ENCODE measurements at places on chromosomes 1 and 21.

DNA sequence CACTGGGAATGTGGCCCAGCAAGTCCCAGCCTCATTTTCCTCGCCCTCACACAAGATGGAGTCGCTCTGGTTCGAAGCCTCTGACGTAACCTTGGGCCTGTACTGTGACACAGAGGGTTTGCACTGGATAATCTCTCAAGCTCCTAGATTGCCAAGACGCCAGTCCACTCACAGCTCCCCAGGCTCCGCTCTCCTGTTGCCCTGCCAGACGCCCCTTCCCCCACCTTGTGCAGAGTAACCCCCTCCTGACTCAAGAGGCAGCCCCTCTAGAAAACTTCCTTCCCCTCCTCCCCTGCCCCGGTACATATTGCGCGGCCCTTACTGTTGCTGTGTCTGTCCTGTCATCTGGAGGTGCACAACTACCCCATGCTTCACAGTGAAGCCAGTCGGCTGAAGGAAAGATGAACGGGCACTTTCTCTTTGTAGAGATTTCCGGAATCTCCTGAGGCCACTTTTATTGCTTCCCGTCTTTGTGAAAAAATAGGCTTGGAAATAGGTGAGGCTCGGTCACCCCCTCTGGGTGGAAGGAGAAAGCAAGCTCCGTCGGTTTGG, 981 bp upstream of the KIAA1614 start:
- no peak for DNase-seq

DNA sequence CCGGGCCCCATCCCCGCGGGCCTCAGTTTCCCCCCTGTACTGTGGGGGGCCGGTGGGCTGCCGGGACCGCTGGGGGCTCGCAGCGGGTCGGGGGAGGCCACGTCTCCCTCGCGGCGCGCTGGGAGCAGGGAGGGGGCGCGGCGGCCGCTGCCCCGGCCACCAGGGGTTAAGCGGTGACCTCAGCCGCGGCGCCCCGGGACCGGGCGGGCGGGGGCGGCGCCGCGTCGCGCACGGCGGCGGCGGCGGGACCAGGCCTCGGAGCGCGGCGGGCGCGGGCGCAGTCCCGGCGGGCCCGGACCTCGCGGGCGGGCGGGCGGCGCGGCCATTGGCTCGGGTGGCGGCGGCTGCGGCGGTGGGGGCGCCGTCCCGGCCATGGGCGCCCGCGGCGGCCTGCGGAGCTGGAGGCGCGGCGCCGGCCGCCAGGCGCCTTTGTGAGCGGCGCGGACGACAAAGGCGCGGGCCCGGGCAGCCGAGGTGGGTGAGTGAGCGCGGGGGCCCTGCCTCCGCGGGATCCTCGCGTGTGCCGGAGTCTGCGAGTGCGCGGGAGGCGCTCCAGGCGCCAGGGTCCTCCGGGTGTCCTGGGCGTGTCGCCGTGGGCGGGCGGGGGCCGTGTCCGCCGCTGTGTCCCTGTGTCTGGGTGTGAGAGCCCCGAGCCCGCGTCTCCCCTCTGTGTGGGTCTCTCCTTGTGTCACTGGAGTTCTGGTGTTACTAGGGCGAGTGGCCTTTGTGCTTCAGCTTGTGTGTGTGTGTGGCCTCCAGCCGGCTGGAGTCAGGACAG, at the start of gene ARHGEF10L:
Gene ARHGEF10L (plus strand): TSS at position 222 of the 778 bp plus-strand sequence. CDS start 40,898 bp downstream, outside the sequence.
- DNase-seq = no peak

- no peak for DNase-seq
Measured at GRCh38 chr1:159970932-159971342, 16.9 kb upstream of the SLAMF9 start.

GRCh38 chr1:84941843-84942242, 48.8 kb upstream of the LPAR3 start:
- no peak for DNase-seq

- DNase-seq = no peak
Measured at GRCh38 chr1:151546011-151546925, 6.2 kb downstream of the TUFT1 start.

GRCh38 chr1:74403606-74404005, 108.8 kb downstream of the LRRC53 start:
- DNase-seq = no peak

DNA sequence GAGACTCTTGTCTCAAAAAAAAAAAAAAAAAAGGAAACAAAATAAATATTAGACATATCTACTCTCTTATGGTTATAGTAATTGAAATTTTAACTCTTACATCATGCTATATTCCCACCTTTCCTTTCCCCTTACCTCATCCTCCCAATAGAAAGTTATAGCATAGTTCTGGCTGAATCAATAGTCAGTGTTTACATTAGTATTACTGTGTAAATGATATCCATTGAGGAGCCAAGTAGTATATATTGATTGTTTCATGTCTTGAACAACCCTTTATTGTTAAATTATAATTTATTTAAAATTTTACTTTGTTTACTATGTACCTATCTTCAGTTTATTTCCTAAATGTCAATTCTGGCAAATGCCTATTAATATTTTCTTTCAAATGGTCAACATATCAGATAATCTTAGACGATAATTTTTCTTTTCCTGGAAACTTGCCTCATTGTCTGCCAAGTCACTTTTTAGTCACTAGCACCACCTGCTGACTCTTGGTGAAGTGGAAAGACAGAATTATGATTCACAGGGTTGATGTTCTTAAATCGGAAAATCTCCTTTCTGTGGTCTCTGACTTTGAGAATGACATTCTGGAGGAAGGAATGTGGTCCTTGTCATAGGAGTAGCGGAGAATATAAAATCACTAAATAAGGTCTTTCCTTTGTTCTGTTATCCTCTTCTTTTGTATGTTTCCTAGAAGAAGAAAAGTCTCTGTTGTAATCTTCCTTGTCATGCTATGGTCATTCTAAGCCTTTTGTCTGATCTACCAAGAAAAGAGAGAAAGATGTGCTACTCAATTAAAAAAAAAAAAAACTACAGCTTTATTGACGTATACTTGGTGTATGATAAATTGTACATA, 8.6 kb downstream of the HJV start:
- DNase-seq = peak; percentile 79

GRCh38 chr1:154575147-154575927, 7.8 kb downstream of the CHRNB2 start:
- no peak for DNase-seq

- DNase-seq = peak; percentile 7
Measured at GRCh38 chr1:246181241-246181640, 325.8 kb downstream of the SMYD3 start.

GRCh38 chr1:5916572-5917280, 75.5 kb downstream of the NPHP4 start:
- no peak for DNase-seq

GRCh38 chr1:181140398-181140797, 51.9 kb downstream of the IER5 start:
- peak; percentile 53 for DNase-seq

DNA sequence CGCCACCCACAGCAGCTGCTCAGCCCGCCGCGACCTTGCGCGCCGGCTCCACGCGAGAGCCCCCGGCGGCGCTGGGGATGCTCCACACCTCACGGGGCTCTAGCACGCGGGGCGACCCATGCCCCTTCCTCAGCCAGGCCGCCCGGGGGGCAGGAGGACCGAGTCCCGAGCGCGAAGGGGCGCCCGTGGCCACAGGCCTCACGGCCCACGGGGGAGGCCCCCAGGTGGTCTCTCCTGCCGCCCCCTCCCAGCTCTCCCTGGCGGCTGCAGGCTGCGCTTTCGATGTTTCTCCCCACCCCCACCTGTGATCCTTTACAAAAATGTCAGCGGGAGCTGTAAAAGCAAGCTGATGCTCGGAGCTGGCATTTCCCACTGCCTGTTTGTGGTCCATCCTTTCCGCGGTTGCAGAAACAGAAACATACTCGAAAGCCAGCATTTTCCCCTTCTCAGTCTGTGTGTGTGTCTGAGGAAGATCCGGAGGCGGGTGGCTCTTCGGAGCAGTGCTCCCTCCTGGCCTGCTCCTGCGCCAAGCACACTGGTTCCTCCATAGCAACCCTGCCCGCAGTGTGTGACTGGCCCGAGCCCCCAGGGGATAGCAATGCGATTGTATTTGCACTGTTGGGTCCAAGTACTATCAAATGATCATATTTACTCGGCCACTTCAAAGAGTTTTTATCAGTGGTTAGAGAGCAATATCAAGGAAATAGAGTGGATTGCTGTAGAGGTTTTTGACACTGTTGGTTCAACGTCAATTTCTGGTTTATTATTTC, 2.1 kb downstream of the KIF26B start:
- DNase-seq = peak; percentile 20

- DNase-seq = no peak
Measured at GRCh38 chr1:196960854-196961253, 16.5 kb upstream of the CFHR5 start.

DNA sequence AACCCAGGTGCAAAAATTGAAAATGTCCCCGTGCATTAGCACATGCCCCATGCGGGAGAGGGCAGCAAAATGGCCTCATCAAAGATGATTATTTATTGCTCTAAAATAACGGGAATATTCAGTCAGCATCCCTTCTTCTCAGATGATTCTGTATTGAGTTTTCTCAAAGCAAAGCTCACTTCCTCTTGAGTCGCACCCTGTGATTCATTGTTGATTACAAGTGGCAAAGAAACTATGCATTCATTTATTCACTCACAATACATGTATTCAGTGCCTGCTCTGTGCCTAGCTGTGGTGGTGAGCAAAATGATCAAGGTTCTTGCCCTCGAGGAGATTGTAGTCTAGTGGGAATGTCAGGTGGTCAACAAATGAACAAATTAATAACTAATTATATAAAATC, 226.0 kb upstream of the KAZN start:
- DNase-seq = peak; percentile 17

DNA sequence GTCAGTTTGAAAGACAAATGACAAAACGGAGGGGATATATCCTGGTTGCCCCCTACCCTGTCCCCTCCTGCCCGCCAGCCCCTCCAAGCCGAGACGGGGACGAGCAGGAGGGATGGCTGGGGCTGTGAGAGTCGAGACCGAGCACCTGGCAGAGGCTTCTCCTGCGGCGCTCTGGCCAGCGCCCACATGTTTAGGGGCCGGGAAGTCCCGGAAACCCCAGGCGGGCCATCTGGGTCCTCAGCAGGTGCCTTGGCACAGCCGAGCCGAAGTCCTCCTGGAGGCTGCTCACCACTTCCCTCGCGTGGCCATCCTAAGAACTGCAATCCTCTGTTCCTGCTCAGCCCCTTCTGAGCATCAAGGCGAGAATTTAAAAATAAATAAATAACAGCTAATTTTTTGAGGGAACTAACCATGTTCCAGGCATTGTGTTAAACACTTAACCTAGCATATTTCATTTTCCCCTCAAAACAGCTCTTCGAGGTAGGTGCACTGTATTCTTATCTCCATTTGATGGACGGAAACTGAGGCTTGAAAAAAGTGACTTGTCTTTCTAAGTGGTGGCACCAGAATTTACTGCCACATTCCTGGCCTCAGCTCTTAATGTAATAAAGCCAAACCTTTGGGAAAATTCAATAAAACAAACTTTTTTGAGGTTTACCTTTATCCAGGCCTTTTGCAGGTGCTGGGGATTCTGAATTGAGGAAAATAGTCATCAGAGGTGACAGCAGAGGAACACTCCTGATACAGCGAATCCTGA, 3.5 kb upstream of the RIMS3 start:
- DNase-seq = peak; percentile 66

GRCh38 chr1:25037174-25038074, 107.3 kb upstream of the RUNX3 start:
- DNase-seq = peak; percentile 33

DNA sequence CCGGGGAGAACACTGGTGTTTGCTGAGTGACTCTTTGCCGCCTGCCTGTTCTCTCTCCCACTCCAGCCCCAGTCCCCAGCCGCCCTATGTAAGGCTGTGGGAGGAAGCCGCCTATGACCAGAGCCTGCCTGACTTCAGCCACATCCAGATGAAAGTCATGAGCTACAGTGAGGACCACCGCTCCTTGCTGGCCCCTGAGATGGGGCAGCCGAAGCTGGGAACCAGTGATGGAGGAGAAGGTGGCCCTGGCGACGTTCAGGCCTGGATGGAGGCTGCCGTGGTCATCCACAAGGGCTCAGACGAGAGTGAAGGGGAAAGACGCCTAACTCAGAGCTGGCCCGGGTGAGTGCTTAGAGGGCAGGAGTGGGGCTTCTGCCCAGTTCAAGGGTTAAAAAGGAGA, 8.2 kb downstream of the BSND start:
- DNase-seq = no peak

GRCh38 chr1:92203105-92203504, 14.6 kb upstream of the C1orf146 start:
- DNase-seq = no peak

GRCh38 chr1:2212532-2213491, 15.3 kb upstream of the SKI start:
- peak; percentile 74 for DNase-seq

GRCh38 chr1:21149855-21150432, 26.8 kb downstream of the EIF4G3 start:
- peak; percentile 79 for DNase-seq

- DNase-seq = no peak
Measured at GRCh38 chr1:119046785-119047438, 58.8 kb upstream of the TBX15 start.

- DNase-seq = no peak
Measured at GRCh38 chr1:178798232-178798861, 72.5 kb downstream of the ANGPTL1 start.

DNA sequence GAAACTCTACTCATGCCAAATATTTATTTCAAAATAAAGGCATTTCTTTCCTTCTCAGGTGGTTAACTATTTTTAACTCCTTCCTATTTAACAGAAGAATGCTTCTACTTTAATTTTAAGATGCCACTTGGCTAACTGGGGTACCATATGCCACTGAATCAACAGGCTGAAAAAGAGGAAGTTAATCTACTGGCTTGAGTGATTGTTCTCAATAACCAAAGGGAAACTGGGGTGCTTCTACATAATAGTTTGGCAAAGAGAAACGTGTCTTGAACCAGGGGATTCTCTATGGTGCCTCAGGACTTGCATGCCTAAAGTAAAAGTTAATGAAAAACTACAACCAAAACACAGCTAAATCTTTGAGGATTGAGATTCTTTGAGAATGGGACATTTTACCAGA, 142.6 kb downstream of the DENND1B start:
- DNase-seq = no peak

DNA sequence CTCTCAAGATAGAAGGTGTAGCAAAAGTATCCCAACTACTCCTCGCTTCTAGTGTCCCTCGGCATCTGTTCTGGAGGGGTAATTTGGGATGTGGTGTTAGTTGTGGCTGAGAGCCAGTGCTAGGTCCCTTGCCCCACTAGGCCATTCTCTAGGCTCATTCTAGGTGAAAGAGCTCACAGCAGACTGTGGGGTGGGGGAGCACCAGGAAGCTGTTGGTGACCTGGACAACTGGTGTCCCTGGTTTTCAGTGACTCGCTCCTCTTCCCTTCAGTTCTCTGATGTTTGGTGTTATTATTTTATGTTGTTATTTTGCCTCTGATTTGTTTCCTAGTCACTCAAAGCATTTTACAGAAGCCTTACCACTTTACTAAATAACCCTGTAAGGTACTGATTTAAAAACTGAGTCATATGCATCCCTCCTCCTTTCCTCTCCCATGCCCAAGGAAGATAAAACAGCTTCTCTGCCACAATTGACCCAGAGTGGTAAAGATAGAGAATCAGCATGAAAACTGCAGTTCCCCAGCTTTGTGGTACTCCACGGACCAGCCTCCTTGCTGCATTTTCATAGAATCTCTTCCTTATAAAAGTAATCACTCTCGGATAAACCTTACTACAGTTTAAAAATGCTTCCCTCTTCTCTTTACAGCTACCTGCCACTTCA, 14.1 kb downstream of the DYRK3 start:
- DNase-seq = no peak

GRCh38 chr1:185862235-185862634, 128.0 kb downstream of the HMCN1 start:
- DNase-seq = peak; percentile 47
